Posterior vena cava (tissue), 2 donors: ENCODE measurements at places on chromosomes 7 and 10.

GRCh38 chr7:151449990-151450389, 10.0 kb upstream of the CRYGN start:
- DNase-seq: no peak

- no peak for DNase-seq
These were observed 3.3 kb downstream of the PLXDC2 start for GRCh38 chr10:19819419-19820033.

DNA sequence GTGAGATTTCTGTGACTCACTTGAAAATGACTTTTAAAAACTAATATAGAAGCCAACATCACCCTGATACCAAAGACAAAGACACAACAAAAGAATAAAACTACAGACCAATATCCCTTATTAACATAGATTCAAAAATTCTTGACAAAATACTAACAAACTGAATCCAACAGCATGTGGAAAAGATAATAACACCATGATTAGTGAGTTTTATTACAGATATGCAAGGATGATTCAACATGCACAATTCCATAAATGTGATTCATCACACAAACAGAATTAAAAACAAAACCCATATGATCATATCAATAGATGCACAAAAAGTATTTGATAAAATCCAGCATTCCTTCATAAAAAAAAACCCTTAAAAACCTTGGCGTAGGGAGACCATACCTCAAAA, 6.5 kb downstream of the MGAM start:
- DNase-seq: no peak

DNA sequence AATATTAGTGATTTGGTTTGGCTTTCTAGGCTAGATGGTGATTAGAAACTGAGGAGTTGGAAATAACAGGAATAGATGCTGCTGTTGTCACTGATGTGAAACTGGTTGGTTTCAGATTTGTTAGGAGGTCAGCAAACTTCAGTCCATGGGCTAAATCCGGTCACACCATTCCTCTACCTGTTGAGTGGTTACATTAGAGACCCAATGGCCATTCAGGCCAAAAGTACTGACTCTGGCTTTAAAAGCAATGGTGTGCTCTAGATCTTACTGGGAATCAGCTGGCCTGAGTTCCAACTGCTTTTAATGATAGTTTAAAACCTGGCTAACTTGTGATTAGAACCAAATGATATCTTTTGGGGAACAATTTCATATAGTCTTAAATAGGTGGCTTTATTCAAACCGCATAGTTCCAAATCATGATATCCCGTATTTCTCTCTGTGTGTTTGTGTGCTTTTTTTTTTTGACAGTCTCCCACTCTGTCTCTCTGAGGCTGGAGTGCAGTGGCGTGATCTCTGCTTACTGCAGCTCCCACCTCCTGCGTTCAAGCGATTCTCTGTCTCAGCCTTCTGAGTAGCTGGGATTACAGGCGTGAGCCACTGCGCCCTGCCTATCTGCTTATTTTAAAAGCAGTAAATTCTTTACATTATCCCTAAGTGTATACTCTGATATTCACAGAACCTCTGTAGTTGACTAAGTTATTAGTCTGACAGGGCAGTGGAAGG, 7.8 kb upstream of the PBLD start:
- no peak for DNase-seq

GRCh38 chr7:43508461-43508860, 74.4 kb upstream of the STK17A start:
- no peak for DNase-seq

- DNase-seq: no peak
These were observed 46.5 kb downstream of the INHBA start for GRCh38 chr7:41656366-41656765.

DNA sequence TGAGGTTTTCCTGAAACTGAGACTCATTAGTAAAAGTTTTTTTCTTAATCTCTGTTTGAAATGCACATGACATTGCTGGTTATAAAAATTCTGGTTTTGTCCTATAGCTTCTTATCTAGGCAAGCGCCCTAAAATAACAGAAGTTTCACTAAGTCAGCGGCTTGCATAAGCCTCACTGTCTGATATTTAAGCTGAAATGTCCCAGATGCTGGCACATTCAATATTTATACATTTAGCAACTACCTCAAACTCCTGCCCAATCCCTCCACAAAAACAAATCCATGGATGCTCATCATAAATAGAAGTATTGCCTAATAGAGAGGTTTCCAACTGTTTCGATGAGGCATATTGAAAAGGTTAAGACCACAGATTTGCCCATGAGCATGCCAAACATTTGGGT, 83.1 kb upstream of the EGR2 start:
- DNase-seq: no peak

- no peak for DNase-seq
These were observed 71.2 kb downstream of the SHH start for GRCh38 chr7:155741082-155741481.

DNA sequence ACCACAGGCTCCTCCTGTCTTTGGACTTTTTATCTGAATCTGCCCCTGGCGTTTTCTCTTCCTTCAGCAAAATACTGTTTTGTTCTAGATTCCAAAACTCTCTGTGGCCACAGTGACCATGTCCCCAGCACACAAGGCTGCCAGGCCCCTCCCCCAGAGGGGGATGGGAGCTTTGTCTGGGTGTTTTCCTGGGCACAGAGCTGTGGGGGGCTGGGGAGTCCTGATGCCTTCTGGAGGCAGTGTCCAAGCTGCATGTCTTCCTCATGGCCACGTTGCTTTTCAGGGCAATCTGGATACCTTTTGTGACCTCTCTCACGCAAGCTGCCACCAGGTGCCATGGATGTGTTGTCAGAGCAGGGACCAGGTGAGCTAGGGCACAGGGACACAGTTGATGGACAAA, 26.2 kb downstream of the ANTXRL start:
- DNase-seq: no peak

GRCh38 chr10:7239312-7239985, 171.4 kb downstream of the SFMBT2 start:
- DNase-seq: no peak

GRCh38 chr7:80241671-80242070, 107.0 kb downstream of the GNAI1 start:
- no peak for DNase-seq

DNA sequence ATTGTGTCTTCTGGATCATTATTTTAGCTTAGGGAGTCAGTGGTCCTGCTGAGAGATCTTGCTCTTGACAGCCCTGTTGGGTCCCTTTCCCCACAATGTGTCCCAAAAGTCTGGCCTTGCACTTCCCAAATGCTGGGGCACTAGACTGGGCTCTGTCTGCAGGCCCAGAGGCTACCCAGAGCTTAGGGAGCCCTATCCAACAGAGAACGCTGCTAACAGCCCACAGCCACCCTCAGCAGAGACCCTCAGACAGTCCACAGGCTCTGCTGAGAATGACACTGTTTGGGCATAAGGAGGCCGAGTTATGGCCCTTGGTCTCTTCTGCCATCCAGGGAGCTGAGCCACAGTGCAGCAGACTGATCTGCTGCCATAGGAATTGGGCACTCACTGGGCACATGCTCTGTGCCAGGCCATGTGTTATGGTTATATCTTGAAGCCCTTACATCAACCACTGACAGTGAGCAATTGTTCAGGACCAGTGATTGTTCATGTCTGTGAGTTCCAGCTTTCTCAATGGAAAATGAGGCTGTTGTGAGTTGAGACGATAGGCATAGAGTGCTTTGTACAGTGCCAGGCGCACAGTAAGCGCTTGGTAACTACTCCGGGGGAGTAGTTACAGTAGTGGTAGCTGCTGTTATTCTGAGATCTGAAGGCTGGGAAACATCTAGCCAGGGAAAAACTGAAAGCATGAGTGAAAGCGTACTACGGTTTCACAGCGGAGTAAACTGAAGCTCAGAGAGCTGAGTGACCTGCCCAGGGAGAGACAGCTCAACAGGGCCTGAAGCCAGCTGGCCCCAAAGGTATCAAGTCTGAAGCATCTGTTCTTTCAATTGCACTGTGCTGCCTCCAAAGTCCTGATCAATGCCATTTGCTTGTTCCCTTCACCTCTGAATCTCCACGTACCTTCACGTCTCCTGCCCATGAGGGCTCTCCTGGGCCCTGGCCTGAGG, 77.6 kb upstream of the PRLHR start:
- no peak for DNase-seq

DNA sequence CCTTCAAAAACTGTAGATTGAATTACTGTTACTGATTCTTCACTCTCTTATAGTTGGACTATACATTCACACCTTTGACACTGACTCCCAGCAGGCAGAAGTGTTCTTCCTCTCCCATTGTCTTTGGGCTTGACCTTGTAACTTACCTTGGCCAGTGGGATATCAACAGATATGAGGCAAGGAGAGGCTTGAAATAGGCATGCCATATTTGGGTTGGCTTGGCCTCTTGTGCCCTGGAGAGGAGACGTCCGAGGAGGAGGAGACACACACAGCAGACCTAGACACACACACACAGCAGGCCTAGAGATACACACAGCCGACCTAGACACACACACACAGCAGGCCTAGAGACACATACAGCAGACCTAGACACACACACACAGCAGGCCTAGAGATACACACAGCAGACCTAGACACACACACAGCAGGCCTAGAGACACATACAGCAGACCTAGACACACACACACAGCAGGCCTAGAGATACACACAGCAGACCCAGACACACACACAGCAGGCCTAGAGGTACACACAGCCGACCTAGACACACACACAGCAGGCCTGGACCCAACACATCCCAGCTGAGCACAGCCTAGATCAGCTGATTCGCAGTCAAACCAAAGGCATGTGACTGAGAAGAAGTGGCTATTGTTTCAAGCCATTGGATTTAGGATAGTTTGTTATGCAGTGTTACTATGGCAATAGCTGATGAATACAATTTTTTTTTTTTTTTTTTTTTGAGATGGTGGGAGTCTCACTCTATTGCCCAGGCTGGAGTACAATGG, 12.5 kb upstream of the GNA12 start:
- peak; percentile 15 for DNase-seq

DNA sequence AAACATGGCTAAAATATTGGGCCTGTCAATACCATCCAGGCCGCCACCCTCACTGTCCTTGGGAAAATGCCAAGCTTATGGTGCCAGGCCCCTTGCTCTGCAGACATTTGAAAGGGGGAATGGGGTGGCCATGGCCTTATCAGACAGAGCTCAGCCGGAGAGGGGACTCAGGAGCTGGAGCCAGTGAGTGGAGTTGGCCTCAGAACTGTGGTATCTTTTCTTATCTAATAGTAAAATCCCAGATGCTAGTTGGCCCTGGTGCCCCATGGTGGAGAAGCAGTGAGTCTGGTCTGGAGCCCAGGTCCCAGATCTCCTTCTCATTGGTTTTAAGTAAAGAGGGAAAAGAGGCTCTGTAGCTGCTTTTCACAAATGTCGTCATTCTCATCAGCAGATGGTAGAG, 49.6 kb upstream of the SORCS3 start:
- no peak for DNase-seq

- DNase-seq: no peak
These were observed 16.5 kb downstream of the MGMT start for GRCh38 chr10:129483430-129484010.

GRCh38 chr7:116592445-116592844, 67.6 kb downstream of the CAV1 start:
- DNase-seq: no peak

DNA sequence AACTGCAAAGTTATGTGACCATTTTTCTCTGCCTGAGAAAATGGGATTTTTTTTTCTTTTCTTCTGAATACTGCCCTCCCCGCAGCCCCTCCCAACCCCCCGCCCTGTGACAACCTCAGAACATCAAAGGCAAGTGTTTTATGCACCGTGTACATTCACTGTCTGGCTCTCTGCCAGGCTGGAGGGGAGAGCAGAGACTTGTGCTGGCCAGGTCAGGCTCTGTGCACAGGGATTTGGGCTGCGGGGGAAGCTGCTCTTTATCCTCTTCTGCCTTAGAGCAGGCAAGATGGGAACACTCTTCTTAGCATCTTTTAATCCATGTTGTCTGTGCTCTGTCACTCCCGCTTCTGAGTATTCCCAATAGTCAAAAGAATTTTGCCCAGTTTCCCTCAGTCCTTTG, 195.1 kb downstream of the CCSER2 start:
- DNase-seq: no peak

- no peak for DNase-seq
These were observed 84.0 kb upstream of the PPP1R17 start for GRCh38 chr7:31603046-31603445.

GRCh38 chr7:157005456-157006204, 4.8 kb downstream of the MNX1 start:
- no peak for DNase-seq

- no peak for DNase-seq
These were observed 2.5 kb downstream of the USP54 start for GRCh38 chr10:73588656-73589055.

DNA sequence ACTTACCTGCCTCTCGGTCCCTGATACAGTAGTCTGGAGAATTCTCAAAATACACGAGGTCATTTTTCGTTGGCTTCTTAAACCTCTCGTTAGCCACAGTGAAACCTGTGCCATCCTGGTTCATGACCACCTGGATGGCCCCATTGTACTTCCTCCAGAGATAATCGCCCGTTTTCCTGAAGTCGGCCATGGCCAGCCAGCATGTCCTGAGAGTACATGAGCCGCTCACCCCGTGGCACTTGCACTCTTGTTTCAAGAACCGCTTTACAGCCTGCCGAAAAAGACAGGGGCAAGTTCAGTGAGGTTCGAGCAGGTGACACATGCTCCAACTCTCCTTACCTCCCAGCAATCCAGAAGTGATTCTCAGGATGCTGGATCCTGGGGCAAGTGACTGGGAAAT, 25.3 kb downstream of the WNT2 start:
- DNase-seq: no peak

DNA sequence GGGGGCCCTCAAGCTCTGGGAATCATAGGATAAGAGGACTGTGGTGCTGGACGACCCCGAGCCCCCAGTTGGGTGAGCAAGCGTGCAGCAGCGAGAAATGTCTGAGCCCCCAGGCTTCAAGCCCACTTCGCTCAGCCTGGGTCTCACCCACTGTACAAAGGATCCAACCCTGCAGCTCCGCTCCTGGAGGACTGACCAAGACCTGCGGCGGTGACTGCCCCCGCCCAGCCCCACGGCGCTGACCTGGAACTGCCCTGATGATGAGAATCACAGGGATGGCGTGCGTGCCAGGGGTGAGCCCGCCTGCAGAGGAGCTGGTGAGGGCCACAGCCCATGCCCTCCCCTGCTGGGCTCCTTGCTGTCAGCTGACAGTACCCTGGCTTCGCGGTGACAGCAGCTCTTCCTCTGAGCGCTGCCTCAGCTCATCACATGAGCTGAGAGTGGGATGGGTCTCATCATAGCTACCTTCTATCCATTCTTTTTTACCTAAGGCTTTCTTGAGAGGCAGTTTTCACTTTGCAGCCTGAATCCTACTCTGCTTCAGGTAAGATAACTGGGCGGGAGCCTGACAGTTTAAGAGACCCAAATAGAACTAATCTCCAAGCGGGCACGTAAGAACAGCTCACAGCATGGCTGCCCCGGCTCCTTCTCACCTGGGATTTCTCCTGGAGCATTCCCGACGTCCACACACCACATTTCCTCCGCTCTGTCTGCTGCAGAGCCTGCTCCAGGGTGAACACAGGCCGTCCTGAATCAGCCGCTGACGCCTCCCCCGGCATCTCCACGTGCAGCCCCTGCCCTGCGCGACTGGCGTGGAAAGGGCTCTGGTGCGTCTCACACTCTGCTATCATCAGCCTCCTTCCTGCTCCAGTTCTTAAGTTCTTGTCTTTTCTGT, 329.9 kb downstream of the PTPRN2 start:
- DNase-seq: peak; percentile 69
